Activated CD4-positive, alpha-beta memory T cell treated with anti-CD3 and anti-CD28 coated beads, Interleukin-2, amount 10 ng/mL, durations not matched to agents 7 days and 5 days (primary cell): ENCODE measurements at places on chromosomes 5 and 9. TPM values are rescaled to one million over a fixed set of nuclear protein-coding genes. Genes with fewer than 3 reads are reported as not detected.

The PCDHGA12 gene
- not detected for total RNA-seq

The ANKRD55 gene
- 3.7 TPM for total RNA-seq

The IFNA21 gene
- not detected for total RNA-seq

The CCDC127 gene
- 5.6 TPM for total RNA-seq

The NME5 gene
- total RNA-seq = not detected

The CD72 gene
- total RNA-seq = 11.8 TPM

The AJM1 gene
- 8.7 TPM for total RNA-seq

The PCDHB16 gene
- not detected for total RNA-seq

The TRIM14 gene
- total RNA-seq = 101 TPM

The KCNV2 gene
- not detected for total RNA-seq
